GM18507 (cell line): ENCODE measurements at places on chromosomes 1 and 21.

GRCh38 chr1:23126801-23127200 lies 41.9 kb downstream of the LUZP1 start:
- DNase-seq, result no peak

- peak; percentile 71 for DNase-seq
Observed at GRCh38 chr1:4267381-4268261, 367.5 kb upstream of the C1orf174 start.

DNA sequence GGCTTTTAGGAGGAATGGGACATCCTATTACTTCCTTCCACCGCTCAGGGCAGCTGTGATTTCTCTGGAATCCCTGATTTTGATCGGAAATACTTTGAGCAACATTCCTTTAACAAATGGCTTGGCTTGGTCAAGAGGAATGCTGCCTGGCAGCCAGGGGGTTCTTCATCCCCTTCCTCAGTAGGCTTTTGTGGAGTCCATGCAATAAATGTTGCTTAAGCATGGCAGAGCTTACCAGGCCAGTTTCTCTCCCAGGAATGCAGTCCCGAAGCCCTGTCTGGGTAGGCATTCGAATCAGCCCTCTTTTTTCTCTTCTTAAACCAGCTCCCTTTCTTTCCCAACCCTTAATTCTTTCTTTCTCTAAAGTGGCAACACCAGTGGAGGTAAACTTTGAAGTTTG lies 177.1 kb upstream of the KIAA0040 start:
- DNase-seq, result no peak

GRCh38 chr1:215273838-215274516 lies 191.4 kb downstream of the KCNK2 start:
- DNase-seq, result no peak

GRCh38 chr1:242033447-242033846 lies 34.5 kb upstream of the MAP1LC3C start:
- DNase-seq, result no peak
